DMS79 (cell line): ENCODE measurements at places on chromosomes 13 and 19.
A peak's percentile ranks its signal among the peaks of the same experiment; 100 is the strongest.

- DNase-seq, result peak; percentile 18
Observed at GRCh38 chr19:11111771-11112144, 22.5 kb downstream of the LDLR start.

- DNase-seq, result no peak
Observed at GRCh38 chr13:44819245-44819644, 170.0 kb downstream of the NUFIP1 start.

GRCh38 chr13:78875792-78876580 is 217.0 kb upstream of the OBI1 start:
- DNase-seq, result no peak

GRCh38 chr13:20446405-20446804 is 79.3 kb downstream of the CRYL1 start:
- no peak for DNase-seq

- DNase-seq, result no peak
Observed at GRCh38 chr19:33064458-33064791, 263 bp downstream of the RHPN2 start.

DNA sequence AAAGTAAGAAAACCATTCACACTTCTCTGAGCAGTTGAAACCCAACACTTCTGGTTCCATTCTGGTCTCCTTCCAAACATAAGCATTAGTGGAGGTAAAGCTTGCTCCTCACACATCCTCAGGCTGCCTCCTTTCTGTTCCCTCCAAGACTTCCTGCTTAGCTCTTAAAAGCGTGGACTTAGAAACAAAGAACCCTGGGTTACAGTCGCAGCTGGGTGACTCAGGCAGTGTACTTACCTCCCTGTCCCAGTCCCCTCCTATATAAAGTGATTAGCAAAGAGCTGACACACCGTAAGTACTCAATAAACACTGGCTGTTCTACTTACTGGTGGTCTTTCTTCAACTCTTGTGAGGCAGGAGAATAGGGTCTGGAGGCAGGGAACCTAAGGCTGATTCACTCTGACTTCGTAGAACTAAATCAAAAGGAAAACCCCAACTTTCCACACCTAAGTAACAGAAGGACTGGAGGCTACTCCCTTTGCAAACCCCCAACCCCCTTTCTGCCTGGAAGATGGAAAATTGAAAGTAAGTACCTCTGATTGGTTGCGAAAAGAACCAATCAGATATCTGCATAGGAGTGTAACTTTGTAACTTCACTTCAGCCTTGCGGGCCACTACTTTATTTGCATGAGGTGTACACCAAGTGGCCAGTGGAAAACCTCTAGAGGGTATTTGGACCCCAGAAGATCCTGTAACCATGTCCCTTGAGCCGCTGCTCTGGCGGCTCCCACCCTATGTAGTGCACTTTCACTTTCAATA is 165.4 kb downstream of the SUCLA2 start:
- DNase-seq, result no peak

- DNase-seq, result no peak
Observed at GRCh38 chr13:38514575-38514974, 164.9 kb downstream of the UFM1 start.

GRCh38 chr13:86870444-86870843 is 800.7 kb upstream of the SLITRK5 start:
- no peak for DNase-seq

GRCh38 chr19:22882797-22883196 is 50.7 kb downstream of the ZNF723 start:
- no peak for DNase-seq
